ENCODE measurements at places on chromosomes 7 and 10.

DNA sequence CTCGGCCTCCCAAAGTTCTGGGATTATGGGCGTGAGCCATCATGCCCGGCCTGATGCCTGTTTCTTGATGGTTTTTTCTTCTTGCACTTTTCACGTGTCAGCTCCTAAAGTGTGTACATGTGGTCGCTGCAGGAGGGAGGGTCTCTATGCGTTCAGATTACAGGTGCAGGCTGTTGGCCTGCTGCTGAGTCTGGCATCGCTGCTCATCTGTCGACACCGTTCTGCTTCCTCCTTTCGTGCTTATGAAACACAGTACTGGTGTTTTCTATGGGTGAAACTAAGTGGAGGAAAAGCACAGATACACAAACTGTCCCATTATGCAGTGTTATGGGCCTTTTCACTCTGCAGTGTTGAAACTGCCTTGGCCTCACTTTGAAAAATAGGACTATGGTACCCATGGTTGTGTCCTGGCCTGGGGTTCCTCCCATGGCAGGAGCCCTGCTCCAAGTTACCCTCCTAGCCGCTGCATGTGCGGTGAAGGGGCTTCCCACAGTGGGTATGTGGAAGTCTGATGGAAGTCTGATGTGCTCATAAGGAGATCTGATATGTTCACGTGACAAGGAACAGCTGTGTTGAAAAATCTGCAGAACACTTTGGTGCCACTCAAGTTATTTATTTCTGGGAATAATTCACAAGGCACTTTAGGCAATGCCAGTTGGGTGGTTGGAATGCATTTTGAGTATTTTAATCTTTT, 23.5 kb downstream of the OGDH start:
- no peak for DNase-seq

- no peak for DNase-seq
Observed at GRCh38 chr7:140314573-140315480, 83.5 kb downstream of the SLC37A3 start.

DNA sequence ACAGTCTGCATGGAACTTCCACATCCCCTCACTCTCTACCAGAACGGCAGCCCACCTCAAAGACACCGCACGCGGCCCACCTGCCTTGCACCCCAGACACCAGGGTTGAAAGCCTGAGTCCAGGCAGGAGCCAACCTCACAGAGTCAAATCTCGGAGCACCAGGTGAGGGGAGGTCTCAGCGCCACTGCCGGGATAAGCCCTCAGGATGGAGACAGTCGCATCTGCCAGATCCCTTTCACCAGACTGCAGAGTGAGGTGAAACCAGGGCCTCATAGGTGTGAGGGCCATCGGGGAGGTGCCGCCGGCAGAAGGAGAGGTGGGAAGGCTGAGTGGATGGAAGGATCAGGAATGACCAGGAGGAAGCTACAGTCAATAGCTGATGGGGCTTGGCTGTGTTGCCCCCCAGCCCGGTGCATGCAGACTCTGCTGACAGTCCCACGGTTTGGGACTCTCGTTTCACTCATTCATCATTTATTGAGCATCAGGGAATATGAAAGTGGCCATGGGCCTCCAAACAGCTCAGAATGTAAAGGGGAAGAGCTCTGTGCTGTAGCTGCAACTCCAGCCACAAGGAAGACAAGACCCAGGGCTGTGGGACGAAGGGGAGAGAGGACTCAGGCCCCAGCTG, 315.0 kb downstream of the PTPRN2 start:
- no peak for DNase-seq

GRCh38 chr7:27641581-27642230, 21.0 kb downstream of the HIBADH start:
- no peak for DNase-seq

GRCh38 chr10:3948843-3949242, 163.8 kb upstream of the KLF6 start:
- peak; percentile 76 for DNase-seq

DNA sequence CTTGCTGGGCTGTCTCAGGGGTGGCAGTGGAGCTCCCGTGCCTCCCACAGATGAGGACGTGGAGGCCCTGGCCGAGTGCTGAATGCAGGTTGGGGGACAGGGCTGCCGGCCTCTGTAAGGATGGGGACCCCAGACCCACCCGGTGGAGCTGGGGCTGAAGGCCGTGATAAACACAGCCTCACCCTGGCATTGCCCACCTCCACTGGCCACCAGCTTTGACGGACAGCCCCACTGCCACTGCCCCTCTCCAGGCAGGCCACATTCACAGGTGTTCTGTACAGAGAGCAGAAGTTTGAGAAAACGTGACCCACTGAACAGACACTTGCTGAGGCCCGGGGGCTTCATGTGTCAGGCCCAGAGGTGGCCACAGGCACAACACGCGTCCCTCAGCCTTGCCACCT, 126.2 kb downstream of the LHPP start:
- DNase-seq: no peak

DNA sequence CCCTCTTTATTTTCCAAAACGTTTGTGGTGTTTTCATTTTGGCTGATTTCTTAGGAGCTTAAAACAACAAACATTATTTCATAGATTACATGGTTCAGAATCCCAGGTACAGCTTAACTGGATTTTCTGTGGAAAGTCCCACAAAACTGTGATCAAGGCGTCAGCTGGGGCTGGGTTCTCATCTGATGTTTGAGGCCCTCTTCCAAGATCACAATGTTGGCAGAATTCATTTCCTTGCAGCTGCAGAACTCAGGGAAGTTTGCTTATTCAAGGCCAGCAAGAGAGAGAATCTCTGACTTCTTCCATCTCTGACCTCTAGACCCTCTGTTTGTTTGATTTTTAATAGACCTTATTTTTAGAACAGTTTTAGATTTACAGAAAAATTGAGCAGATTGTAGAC, 108.4 kb upstream of the AGK start:
- no peak for DNase-seq

DNA sequence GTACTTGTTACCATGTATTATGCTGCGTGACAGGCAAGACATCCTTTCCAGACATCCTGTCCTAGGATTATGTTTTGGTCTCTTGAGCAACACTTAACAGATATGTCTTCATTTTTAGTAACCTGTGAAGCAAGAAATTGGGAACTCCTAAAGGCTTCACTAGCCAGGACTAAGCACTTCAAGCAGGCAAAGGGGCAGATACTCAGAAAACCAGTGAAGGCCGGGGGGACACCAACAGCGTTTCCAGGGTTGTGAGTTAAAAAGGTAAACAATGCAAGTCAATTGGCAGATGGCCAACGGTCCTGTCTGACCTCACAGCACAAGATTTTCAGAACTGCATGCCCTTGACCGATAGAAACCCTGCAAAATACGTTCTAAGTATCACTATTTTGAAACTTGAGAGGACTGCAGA, 77.6 kb upstream of the SFMBT2 start:
- no peak for DNase-seq

DNA sequence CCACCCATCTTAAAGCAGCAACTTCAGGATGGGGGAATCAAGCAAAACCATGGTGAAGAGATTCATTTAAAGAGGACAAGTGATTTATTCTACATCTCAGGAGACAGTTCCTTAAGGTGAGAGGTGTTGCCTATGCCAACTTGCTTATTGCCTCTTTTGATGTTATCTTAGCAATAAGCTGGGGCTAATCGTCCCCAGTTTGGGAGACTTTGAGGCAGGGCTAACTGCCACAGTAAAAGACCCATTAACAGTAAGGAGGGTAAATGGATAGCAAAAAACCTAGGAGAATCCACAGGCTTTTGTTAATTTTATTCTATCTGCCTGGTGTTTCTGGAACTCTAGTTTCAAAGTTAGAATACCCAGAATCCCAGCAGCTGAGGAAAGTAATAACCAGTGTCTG, 22.1 kb upstream of the HERPUD2 start:
- DNase-seq: no peak

DNA sequence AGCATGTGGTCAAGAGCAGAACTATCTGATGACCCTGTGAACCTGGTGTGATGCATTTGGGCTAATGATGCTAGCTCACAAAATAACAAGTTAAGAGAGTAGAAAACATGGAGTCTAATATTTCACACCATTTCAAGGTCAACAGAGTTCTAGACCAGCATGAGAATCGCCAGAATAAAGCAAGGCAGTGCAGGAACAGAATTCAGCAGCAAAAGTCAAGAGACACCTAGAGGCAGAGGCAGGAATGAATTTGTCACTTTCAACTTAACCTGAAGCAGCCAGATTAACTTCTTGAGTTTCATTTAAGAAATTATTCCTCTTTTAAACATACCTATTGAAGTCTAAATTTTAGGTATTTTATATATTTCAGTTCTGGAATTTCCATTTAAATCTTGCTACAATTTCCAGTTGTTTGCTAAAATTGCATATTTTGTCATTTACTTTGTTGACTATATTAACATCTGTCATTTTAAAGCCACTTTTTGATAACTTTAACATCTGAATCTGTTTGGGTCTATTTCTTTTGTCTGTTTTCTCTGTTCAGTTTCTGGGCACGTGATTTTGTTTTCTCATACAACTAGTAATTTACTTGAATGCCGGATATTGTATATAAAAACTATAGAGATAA, 44.2 kb upstream of the PRSS58 start:
- no peak for DNase-seq

- no peak for DNase-seq
Observed at GRCh38 chr10:62050346-62050892, 148.9 kb downstream of the ARID5B start.

DNA sequence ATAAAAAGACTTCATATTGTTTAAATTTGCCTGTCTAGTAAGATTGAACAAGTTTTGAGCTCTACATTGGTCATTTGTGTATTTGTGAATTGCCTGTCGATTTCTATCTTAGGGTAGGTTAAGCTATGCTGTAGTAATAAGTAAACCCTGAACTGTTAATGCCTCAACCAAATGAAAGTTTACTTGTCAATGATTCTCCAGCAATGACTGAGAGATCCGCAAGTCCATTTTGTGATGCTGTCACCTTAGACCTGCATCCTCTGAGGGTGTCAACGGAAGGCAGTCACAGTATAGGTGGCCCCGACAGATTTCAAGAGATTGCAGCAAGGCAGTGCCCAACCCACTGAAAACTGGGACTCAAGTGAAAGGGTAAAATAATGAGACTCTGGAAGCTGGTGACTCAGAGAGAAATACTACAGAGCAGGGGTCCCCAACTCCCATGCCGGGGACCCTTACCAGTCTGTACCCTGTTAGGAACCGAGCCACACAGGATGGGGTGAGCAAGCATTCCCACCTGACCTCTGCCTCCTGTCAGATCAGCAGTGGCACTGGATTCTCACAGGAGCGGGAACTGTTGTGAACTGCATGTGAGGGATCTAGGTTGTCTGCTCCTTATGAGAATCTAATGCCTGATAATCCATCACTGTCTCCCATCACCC, 10.8 kb upstream of the PHYH start:
- DNase-seq: no peak

DNA sequence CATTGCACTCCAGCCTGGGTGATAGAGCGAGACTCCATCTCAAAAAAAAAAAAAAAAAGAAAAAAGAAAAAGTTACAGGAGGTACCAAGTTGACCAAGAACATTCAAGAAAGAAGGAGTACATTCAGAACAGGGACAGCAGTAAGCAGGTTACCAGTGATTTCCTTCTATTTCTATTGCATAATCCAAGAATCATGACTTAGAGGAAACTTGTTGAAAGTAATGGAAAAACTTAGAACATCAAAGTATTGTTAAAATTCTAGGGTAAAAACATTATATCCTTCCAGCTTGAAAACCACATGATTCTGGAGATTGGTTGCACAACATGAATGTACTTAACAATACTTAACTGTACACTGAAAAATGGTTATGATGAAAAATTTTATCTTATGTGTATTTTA, 25.2 kb downstream of the RAPGEF5 start:
- no peak for DNase-seq

- no peak for DNase-seq
Observed at GRCh38 chr10:128992770-128993169, 474.3 kb upstream of the MGMT start.

GRCh38 chr7:15620491-15621185, 58.8 kb upstream of the AGMO start:
- no peak for DNase-seq
